ENCODE measurements at places on chromosomes 3 and 15.
A peak's percentile ranks its signal among the peaks of the same experiment; 100 is the strongest.

DNA sequence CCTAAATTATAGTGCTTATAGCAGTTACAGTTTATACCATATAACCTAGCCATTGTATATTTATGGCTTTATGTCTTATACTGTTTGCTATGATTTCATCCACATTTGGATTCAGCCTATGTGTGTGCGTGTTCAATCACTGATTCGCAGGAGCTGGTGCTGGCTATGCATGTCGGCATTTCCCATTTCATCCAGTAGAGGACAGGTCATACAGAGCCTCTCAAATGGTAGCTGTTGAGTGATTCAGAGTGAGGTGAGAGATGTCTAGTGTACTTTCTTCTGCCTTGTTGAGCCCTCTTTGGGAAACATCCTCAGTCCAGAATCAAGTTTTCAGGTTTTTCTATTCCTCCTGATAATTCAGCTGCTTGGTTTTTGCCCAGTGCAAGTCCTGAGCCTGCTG lies 76.1 kb downstream of the FRMD4B start:
- peak; percentile 42 for DNase-seq

DNA sequence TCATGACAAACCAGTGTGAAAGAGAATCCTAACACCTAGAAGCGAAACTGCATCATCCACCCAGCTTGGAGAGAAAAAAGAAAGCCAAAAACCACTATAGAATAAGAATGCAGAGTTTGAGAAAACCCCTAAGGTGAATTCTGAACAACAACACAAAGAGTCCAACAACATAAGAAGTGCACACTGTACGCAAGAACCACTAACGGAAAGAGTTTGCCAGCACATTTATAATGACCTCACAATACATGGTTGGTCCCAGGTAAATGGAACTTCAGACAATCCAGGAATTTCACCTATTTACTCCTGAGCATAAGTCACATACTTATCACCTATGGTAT lies 128.3 kb upstream of the BHLHE40 start:
- DNase-seq, result no peak

DNA sequence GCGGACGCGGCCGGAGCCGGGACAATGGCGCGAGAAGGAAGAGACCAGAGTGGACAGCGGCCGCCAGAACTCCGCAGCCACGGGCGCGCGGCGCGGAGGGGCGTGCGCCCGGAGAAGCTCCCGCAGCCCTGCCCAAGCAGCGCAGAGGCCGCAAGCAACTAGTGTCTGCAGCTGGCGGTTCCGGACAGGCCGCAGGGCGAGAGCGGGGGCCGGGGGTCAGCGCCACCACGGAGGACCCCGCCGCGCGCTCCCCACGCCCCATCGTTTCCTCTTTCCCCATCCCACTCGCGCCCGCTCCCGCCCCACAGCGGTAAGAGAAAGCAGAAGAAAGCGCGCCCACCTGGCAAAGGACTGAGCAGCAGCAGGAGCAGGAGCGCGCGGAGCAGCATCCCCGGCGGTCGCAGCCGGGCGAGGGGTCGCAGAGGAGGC lies 440 bp downstream of the PRTG start:
- DNase-seq, result no peak

DNA sequence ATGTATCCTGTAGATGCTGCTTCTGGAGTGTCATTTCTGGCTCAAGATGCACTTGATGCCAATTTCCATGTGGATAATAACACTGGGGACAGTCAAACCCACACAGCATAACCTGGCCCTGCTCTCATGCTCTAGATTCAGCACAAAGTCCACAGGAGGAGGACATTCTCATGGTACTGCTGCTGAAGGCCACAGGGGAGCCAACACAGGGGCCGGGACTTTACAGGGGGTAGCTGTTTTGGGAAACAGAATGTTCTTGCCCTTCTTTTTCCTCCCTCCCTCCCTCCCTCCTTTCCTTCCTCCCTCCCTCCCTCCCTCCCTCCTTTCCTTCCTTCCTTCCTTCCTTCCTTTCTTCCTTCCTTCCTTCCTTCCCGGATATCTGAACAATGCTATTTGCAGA lies 477.4 kb downstream of the PDCD6IP start:
- DNase-seq, result no peak

- DNase-seq, result no peak
Measured at GRCh38 chr15:93152360-93152759, 63.3 kb upstream of the RGMA start.

DNA sequence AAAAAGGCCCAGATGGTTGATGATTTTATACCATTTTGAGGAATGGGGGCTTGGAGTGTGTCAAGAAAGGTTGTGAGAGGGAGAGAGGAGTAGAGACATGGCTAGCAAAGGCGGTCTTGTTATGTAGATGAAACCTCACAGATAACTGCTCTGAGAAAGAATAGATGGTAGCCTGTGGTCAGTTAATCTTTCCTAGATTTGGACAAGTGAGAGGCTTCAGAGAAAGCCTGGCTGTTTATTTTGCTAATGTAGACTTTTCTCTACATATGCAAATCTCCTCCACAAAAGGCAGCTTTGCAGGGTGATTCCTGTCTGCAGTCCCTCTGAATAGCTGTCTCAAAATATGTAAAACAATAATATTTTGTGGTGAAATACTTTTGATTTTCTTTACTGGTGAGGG lies 177.3 kb downstream of the OTOL1 start:
- DNase-seq, result no peak

DNA sequence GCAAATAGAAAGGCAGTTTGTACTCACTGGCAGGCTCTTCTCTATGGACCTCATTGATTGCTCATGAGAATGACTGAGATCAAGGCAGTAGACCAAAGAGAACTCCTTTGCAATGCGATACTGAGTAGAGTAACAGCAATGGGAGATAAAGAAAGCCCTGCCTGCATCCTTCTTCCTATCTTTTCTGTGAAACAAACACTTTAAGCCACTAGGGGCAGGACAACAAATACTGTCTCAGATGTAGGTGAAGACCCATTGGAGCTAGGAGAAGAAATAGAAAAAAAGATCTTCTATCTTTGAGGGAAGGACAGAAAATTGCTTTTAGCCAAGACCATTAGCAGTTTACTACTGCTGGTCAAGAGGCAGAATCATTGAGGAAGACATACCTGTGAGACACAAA lies 117.6 kb upstream of the IGSF10 start:
- DNase-seq, result no peak

DNA sequence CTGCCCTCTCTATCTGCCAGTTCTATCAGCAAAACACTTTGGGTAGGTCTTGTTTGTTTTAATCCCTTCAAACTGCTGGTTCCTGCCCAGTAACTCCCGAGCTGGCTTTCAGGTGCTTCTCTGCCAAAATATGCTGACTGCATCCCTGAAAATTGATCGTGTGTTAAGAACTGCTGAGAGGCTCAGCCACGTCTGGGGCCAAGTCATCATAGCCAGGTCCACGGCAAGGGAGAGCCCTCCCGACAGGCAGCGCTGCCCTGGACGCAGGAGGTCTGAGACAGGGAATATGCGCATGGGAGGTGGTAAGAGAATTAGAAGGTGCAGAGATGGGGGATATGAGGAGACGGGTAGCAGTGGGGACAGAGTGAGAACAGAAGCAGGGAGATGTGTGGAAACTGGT lies 179.7 kb upstream of the TOPAZ1 start:
- no peak for DNase-seq

GRCh38 chr3:61887206-61887605 lies 325.8 kb downstream of the PTPRG start:
- DNase-seq, result no peak

DNA sequence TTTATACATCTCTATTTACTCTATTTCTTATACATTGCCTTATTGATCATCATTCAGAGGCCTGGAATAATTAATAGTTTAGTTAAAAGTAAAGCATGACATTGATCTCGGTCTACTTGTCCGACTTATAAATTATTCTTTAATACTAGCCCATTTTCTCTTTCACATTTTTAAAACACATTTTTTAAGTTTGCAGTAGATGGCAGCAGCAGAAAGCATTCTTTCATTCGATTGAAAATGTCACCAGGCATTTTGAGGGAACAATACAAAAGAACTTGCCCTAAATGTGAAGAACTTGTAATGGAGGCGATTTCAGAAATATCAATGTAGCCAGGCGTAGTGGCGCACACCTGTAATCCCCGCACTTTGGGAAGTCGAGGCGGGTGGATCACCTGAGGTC lies 15.5 kb upstream of the MAP3K13 start:
- no peak for DNase-seq
